Neural crest cell (in vitro differentiated cells): ENCODE measurements at places on chromosomes 2 and 18. TPM values are rescaled to one million over a fixed set of nuclear protein-coding genes. Genes with fewer than 3 reads are reported as not detected.

SEPTIN2 gene
- 466 and 490 TPM in 2 replicates for total RNA-seq

GRCh38 chr2:161228511-161229240, 68.4 kb downstream of the TANK start:
- no peaks in the 10 kb centered on the region for H3K27me3 ChIP-seq
- H3K27ac ChIP-seq = no peak overlapping the region
- peaks cover 9% of the 10 kb centered on the region for H3K36me3 ChIP-seq
- DNase-seq = no peak

- H3K4me3 ChIP-seq = no peak overlapping the region
- no peak for DNase-seq
- no peaks in the 10 kb centered on the region for H3K4me1 ChIP-seq
- H3K36me3 ChIP-seq = no peaks in the 10 kb centered on the region
Observed at GRCh38 chr2:48991415-48992131, 162.7 kb downstream of the FSHR start.

DNA sequence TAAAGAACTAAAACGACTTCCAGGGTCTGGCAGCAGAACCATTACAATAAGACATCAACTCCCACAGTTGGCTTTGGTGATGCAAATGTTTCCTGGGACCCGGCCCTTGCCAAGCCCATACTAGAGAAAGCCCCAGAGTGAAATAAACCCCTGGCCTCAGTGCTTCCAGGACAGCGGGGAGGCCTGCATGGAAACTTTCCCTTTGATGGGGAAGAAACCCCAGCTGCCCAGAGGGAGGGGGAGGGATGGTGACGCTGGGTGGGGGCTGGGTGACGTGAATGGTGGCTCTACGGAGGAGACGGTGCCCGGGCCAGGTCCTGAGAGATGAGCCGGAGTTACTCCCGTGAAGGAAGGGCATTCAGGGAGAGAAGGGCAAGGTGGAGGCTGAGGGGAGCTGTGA, 27.5 kb downstream of the INHBB start:
- no peaks in the 10 kb centered on the region for H3K36me3 ChIP-seq
- H3K4me3 ChIP-seq = no peak overlapping the region
- DNase-seq = no peak
- peaks cover 4% of the 10 kb centered on the region for H3K4me1 ChIP-seq

GRCh38 chr2:3129867-3130266, 247.8 kb downstream of the EIPR1 start:
- H3K4me1 ChIP-seq = peaks cover 37% of the 10 kb centered on the region
- H3K27ac ChIP-seq = no peak overlapping the region
